ENCODE measurements at places on chromosomes 5 and 9.

GRCh38 chr5:165459232-165459631, 1953.8 kb downstream of the MAT2B start:
- DNase-seq = no peak

DNA sequence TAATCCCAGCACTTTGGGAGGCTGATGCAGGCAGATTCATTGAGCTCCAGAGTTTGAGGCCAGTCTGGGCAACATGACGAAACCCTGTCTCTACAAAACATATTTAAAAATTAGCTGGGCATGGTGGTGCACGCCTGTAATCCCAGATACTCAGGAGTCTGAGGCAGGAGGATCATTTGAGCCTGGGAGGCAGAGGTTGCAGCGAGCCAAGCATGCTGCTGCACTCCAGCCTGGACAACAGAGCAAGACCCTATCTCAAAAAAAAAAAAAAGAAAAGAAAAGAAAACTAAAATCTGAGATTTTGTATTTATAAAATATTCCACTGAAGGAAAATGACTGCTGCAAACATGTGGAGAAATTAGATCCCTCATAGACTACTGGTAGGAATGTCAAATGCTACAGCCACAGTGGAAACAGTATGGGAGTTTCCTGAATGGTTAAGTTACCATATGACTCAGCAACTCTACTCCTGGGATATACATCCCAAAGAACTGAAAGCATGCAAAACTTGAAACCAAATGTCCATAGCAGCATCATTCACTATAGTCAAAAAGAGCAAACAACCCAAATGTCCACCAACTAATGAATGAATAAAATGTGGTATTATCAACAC, 106.1 kb downstream of the UBAP2 start:
- DNase-seq = no peak

DNA sequence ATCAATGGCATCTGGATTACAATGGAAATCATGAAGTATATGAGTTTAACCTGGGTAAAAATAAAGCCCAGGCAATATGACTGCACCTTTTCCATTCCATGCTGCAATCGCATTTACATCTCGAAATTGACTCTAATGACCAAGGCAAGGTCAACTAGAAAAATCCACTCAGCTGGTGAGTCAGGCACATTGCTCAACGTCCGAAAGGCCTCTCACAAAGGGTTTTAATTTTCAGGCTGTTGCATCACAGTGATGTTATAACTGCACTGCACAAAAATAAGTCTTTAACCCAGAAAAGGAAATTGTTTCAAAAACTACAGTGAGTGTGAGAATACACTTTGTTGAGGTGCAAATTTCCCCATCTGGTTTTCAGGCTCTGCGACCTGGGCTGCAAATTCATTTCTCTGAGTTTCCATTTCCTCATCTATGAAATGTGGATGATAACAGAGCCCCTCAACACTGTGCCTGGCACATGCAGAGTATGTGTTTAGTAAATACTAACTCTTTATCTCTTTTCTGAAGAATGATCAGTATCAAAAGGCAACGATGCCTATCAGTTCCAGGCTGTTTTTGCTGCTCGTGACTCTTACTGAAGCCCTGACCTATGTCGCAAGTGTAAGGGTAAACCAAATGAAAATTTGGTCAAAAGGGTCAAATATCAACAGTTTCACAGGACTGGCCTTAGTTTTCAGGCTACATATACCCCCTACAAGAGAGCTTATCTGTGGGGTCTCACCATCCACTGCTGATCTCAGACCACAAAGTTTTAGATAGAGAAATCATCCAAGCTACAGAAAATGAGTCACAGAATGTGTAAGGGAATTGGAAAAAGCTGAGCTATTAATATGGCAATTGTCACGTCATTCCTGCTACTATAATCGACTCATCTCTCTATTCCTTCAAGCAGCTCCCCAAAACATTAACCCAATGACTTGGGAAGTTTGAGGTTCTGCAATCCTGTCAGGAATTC, 4.1 kb downstream of the NFIL3 start:
- peak; percentile 49 for DNase-seq

DNA sequence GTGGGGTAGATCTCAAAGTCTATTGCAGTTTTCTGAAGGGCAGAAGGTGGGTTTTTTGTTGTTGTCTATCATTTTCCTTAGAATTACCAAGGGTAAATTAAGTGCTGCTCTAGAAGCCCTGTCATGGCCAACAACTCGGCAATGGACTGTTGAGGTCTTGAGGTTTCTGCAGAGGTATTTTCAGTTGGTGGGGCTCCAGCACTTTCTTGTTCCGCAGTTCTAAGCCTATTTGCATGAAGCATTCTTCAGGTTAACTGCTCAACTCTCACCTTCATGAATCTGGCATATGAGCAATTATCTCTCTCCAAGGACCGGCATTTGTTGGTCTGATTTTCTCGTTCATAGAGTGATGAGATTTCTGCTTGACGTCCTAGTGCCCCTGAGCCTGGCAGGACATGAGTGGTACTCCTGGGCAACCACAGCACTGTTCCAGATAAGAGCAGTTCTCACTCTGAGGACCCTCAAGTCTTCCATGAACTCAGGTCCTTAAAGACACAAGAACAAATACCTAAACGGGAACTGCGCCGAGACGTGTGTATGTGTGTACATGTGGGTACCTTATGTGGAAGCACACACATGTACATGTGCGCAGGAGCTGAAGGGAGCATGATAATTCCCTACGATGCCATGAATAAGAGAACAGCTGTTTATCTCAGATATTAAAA, 544.5 kb downstream of the CSNK1G3 start:
- DNase-seq = no peak

DNA sequence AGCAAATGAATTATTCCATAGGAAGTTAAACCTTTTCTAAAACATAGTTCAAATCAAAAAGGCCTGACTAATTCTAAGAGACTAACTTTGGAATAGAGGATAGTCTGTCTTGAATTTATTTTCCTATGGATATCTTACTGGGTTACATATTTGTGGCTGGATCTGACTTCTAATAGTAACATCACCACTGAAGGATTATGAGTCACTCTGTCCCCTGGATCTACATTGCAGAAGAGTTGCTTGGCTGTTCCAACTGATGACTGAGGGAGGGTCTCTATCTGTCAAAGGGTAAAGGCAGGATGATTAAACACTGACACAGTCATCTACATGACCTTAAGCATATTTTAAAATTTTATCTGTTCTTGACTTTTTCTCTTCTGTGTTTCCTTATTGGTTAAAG, 119.6 kb upstream of the FST start:
- no peak for DNase-seq

DNA sequence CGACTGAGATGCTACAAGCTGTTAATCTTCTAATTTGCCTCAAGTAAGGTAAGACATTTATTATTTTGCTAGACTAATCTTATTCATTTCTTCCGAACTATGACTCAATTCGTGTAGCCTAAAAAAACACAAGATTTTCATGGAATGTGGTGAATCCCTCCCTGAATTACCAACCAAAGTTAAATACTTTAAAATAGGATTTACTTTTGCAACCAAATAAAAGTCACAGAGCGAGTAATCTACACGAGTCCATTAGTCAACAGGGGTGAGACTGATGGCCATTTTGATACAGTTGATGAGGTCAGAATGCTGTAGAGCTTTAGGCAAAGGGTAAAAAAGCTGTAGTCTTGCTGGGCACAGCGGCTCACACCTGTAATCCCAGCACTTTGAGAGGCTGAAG, 13.1 kb upstream of the BNC2 start:
- DNase-seq = no peak

DNA sequence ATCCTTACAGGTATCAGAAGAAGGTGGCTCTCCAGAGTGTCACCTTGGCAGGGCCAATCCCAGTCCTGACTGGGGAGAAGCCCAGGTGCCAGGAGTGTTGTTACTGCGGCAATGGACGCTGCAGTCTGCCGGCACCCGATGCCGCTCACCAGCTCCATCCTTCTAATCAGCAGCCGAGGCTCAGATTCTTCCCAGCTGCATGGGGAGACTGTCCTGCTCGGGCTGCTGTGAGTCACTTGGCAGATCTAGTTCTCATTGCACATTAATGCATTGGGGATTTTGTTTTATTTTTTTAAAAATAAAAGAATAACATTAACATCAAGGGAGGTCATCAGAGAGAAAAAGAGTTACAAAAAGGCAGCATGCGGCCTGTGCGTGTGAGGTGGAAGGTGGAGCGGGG, 115.8 kb downstream of the MTX3 start:
- DNase-seq = no peak

DNA sequence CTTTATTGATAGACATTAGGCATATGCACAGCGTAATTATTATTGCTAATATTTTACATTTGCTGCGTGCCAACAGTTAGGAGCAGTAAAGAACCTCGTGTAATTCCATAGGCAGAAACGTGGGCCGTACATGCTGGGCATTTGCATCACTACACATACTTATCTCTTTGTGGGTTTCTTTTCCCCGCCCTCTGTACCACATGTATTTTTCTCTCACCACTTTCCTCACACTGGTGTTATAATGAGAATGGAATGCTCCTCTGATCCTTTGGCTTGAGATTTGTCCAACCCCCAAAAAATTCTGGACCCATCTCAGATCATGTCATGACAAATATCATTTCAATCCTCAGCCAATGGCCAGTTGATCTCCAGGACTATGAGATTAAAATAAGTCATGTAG, 1952.6 kb upstream of the WWC1 start:
- DNase-seq = no peak

GRCh38 chr9:31415164-31415563, 969.3 kb upstream of the ACO1 start:
- DNase-seq = no peak

DNA sequence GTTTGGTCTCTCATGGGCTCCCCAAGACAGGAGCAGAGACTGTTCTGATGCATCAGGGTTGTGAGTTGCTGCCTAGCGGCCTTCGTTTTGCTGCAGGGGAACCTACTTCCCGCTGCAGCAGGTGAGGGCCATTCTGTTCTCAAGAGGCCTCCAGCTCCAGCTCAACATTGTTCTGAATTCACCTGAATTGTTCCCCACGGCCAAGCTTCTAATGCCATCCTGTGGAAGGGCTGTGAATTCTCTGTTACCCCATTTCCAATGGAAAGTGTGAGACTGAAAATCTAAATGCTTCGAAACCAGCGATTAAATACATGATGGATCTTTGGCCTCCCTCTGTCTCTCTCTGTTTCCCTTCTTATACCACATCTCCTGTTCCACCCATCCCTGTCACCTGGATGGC, 349.1 kb upstream of the DAP start:
- no peak for DNase-seq

DNA sequence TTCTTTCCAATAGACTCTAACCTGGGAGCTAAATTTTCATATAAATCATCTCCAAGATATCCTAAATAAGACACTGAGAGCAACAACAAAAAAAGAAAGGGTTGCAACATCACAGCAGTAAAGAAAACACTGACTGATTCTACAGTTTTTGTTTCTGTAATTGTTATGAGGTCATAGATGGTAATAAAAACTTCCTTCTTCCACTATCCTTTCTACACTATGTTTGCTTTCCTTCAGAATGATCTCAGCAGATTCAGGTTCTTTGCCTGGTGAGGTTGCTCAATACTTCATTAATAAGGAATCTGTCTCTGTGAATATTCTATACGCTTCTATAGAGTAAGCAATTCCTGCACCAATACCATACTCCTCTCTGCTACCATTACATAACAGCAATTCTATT, 835.6 kb upstream of the GRAMD2B start:
- no peak for DNase-seq

- no peak for DNase-seq
Observed at GRCh38 chr9:118367383-118367782, 663.2 kb downstream of the TLR4 start.

DNA sequence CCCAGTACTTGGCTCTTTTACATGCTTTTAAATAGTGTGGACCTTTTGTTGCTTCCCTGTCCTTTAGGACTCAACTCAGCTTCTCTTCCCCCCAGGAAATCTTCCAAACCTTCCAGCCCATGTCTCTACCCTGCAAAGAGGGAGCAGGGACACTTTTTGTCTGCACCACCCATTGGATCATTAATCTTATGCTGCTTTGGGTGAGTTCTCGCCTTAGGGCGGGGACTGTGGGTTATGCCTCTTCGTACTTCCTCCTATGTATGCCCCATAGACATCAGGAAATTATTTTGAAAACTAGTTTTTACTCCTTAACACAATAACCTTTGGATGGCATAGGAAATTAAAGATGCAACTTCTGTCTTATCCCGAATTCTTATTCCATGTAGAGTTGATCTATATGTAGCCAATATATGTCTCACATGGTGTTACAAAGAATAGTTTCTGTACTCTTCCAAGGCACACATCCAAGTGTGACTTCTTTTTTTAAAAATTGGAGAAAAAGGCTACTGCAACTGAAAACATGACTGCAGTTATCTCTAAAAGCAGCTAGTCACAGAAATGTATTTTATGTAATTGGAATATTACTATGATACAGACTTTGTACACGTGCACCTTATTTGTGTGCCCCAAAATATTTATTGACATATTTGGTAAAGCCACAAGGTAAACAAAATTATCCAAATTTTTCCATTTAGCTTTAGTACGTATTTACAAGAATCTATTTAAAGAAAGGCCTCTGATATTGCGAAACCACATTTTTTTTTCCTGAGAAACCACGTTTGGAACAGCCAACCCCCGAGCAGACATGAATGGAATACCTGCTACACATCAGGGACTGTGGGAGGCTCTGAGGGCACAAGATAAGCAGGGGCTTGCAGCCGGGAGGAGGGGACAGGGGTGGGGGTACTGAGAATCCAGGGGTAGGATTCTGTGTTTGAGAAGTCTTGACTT, 133.6 kb downstream of the WDR41 start:
- no peak for DNase-seq

GRCh38 chr5:80216753-80217596, 38.9 kb downstream of the SERINC5 start:
- DNase-seq = no peak

GRCh38 chr5:98999631-99000030, 70.8 kb upstream of the CHD1 start:
- DNase-seq = no peak

DNA sequence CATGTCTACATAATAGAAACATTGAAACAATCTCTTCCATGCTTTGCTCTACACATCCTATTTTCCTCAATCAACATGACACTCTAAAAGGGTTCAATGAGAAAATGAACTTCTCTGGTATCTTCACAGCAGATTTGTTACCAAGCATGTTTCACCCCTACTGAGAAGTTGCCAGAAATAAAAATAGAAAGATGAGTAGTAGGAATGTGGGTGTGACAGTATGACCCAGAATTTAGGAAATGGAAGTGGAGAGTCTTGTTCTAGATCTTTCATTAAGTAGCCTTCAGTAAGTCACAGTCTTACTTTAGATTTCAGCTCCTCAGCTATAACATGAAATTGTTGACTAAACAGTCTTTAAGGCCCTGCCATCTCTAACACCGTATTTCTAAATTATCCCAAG, 581.8 kb downstream of the EFNA5 start:
- no peak for DNase-seq

DNA sequence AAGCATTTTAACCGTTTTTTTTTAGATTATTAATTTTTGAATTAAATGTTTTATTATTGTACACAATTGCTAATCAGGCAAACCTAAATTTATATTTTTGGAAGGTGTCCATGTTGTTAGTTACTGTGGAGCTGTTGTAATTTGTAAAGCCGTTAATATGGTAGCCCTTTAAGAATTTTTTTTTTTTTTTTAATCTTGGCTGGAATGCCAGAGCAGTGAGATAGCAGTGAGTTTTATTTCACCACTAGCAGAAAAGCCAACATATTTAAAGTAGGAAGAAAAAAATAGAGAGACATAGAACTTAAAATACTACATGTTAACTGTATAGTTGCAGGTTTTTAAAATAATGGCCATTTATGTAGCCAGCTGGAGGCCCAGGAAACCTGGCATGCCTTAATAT, 35.3 kb upstream of the RNF20 start:
- DNase-seq = no peak

- no peak for DNase-seq
Observed at GRCh38 chr5:113217619-113218184, 217.1 kb downstream of the TSSK1B start.

Data from MM.1S (cell line).